ENCODE measurements at places on chromosomes 1 and 21.

DNA sequence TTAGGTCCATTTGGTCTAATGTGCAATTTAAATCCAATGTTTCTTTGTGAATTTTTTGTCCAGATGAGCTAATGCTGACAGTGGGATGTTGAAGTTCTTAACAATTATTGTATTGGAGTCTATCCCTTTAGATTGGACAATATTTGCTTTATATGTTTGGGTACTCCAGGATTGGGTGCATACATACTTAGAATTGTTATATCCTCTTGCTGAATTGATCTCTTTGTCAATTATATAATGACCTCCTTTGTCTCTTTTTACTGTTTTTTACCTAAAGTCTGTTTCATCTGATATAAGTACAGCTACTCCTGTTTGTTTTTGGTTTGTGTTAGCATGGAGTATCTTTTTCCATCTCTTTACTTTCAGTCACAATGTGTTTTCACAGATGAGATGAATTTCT lies 22.2 kb downstream of the CD55 start:
- DNase-seq: no peak

GRCh38 chr21:20253261-20253660 lies 744.9 kb upstream of the NCAM2 start:
- DNase-seq: no peak

- DNase-seq: no peak
Measured at GRCh38 chr21:33078907-33079582, 9.1 kb downstream of the OLIG1 start.

DNA sequence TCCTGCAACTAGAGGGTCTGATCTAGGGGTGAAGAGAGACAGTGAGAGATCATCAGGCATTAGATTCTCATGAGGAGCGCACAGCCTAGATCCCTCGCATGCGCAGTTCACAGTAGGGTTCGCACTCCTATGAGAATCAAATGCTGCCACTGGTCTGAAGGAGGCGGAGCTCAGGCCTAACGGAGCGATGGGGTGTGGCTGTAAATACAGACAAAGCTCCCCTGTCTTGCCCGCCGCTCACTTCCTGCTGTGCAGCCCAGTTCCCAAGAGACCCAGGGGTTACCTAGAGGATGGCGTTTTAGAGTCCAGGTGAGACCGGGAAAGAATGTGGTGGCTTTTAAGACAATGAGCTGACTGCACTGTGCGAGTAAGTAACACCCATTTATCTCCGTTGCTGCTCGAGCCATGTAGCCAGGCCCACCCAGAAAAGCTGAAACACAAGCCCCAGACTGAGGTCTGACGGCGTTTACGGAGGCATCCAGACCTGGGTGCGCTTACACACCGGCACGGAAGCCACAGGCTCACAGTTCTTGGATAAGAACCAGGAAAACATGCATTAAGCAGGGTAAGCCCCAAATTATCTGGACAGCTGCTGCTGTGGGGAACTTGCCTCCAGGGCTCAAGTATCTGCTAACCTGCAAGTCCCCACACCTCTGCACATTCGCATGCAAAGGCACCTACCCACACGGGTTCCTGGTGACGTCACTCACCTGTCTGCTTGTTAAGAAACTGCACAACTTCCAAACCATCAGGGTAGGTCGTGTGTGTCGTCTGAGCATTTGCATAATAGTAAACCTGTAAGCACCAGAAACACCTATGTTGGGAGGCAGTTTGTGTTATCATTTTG lies 12.5 kb downstream of the TCP10L start:
- DNase-seq: no peak

GRCh38 chr1:209248649-209249279 lies 334.8 kb upstream of the CAMK1G start:
- peak; percentile 70 for DNase-seq

- no peak for DNase-seq
Measured at GRCh38 chr1:86852782-86853408, 61.0 kb downstream of the SELENOF start.

DNA sequence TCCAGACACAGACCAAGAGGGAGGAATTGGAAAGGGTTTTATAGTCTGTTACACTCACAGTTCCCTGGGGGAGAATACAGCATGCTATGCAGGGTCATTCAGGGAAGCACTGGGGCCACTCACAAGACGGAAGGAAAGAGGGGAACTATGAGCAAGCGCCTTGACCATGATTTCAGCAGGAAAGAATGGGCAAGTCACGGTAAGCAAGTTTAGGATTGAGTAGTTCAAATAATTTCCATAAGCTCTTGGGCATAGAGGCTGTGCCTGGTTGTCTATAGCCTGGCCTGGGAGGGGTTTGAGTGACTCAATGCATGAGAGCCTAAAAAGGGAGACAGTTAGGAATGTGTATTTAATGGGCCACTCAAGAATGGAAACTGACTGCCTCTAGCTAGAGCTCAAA lies 176.7 kb downstream of the TTLL7 start:
- DNase-seq: no peak

GRCh38 chr1:214899908-214900460 lies 182.6 kb upstream of the KCNK2 start:
- DNase-seq: no peak

DNA sequence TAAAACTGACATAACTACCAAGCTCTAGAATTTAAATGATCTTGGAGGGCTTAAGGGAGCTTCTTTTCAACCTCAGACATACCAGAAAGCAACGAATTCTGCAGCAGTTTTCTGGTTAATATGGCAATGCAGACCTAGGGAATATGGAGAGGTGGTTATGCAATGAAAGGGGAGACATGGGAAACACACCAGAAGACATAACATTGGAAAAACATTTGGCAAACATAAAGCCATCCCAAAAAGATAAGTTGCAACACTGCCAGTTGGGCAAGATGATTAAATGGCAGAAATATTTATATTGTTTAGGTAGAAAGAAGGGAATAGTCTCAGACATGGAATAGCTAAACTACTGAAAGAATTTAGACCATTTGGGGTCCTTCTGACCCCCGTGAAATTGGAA lies 104.5 kb downstream of the KCNJ6 start:
- DNase-seq: no peak

GRCh38 chr1:45887156-45887842 lies 83.9 kb downstream of the MAST2 start:
- DNase-seq: no peak

DNA sequence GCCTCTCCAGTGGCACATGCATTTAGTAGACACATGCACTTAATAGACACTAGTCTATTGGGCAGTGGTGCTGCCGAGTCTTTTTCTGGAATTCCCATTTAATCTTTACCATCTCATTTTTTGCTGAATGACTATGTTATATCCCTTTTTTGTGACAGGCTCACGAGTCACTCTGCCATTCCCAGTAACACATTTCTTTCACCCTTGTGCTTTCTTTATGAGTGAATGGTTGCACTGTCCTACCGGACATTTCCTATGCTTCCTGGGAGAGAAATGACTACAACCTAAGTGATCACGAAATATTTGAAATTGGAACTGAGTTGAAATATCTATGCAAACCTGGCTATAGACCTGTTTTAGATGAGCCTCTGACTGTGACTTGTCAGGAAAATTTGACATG lies 70.9 kb downstream of the C4BPA start:
- DNase-seq: no peak

- DNase-seq: no peak
Measured at GRCh38 chr1:61284248-61284854, 202.0 kb downstream of the NFIA start.

- DNase-seq: no peak
Measured at GRCh38 chr1:17877896-17878295, 122.8 kb downstream of the ACTL8 start.

- DNase-seq: no peak
Measured at GRCh38 chr1:210700511-210700910, 371.8 kb downstream of the HHAT start.

GRCh38 chr1:28314547-28314941 lies 14.3 kb upstream of the MED18 start:
- DNase-seq: no peak
